Neural progenitor cell (in vitro differentiated cells): ENCODE measurements at places on chromosomes 6 and 20. TPM values are rescaled to one million over a fixed set of nuclear protein-coding genes. Genes with fewer than 3 reads are reported as not detected.
A peak's percentile ranks its signal among the peaks of the same experiment; 100 is the strongest.

FAXC gene
- total RNA-seq, result 13.5 and 23.0 TPM in 2 replicates

PSORS1C2 gene
- total RNA-seq, result not detected in 2 replicates

SOBP gene
- total RNA-seq, result 11.0 and 12.6 TPM in 2 replicates

C20orf202 gene
- not detected in 2 replicates for total RNA-seq

KCNK5 gene
- total RNA-seq, result 5.7 and 7.3 TPM in 2 replicates

BFSP1 gene
- not detected in 2 replicates for total RNA-seq

PXMP4 gene
- total RNA-seq, result 3.5 and 6.1 TPM in 2 replicates

DNA sequence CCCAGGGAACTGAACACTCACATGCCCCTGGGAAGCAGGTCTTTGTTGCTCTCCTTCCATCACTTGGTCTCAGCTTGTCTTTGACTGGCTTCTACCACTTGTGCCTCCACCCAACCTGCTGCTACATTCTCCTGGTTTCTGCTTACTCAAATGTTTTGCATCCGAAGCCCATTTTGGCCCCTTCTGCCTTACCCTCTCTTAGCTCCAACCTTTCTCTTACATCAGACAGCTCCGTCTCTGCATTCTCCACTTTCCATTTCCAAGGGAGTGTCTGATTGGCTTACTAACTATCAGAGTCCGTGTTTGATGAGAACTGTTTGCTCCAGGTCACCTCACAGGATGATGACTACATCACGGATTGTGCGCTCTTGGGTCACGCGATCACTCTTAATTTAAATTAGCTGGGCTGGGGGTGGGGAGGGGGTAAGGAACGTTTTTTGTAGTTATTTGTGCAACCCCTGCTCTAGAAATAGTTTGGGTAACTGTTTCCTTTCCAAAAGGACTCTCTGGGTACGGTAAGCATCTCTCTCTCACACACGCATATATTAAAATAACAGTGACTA lies 844 bp upstream of the ABRACL start:
- peak; percentile 42 for DNase-seq

- DNase-seq, result no peak
Observed at GRCh38 chr20:3093861-3094361, 9.4 kb upstream of the AVP start.

DNA sequence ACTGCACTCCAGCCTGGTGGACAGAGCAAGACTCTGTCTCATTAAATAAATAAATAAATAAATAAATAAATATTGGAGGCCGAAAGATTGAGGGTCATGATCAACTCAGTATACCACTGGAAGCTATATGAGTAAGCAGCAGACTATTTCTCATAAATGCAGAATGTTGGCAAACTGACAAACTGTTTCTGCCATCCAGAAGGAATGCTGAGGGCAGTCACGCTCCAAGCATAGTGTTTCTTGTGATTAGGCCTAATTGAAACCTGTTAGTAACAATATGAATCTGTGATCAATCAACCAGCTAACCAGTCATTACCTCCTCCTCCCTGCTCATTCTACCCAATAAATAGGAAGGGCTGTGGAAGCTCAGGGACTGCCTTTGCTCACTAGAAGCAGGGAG lies 15.2 kb upstream of the KCNK15 start:
- no peak for DNase-seq

GRCh38 chr6:134502614-134503549 lies 185.0 kb upstream of the SGK1 start:
- no peak for DNase-seq

GRCh38 chr6:99490608-99491007 lies 24.6 kb downstream of the USP45 start:
- DNase-seq, result no peak

GRCh38 chr20:24911461-24911860 lies 37.6 kb upstream of the CST7 start:
- no peak for DNase-seq

- DNase-seq, result no peak
Observed at GRCh38 chr20:31664696-31665354, 27.1 kb downstream of the COX4I2 start.
